ENCODE measurements at places on chromosomes 3 and 15.

DNA sequence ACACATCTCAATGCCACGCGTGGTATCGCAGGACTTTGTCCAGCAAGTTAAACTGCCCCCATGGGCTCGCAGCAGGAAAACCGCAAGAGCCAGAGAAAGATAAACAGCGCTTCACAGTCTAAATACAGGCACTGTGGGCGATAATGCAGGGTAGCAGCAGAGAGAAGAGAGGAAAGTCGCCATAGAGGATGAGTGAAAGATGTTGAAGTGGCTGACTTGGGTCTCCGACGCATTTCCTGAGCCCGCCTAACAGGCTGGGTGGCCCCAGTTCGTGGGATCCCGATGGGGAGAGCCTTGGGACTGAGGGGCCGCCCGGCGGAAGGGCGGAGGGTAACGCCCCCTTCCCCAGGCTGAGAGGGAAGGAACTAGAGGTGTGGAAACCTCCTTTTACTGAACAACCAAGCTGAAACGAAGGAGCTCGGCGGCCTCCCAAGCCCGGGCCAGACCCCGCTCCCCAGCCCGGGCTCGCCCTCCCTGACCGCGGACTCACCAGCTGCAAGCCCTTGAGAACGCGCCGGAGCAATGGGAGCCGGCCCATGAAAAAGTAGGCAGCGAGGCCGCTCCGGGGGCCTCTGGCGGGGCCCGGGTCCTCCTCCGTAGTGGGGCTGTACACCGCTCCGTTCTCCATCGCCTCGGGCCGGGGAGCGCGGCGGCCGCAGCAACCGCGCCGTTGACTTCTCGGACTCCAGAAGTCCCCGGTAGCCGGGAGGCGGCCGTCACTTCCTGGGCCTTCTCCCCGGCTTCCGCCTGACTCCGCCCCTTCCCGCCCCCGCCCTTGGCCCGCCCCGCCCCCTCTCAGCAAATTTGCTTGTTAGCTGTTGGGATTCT lies at the start of gene CMTM6:
CMTM6 (minus strand) TSS at position 735 of the 828 bp plus-strand sequence; CDS start at position 628, 107 bp downstream.
- peak; percentile 79 for DNase-seq

GRCh38 chr15:37818152-37818677 lies 116.2 kb upstream of the TMCO5A start:
- DNase-seq = no peak

- no peak for DNase-seq
These were observed 92.2 kb upstream of the TNFAIP8L3 start for GRCh38 chr15:51186891-51187290.

DNA sequence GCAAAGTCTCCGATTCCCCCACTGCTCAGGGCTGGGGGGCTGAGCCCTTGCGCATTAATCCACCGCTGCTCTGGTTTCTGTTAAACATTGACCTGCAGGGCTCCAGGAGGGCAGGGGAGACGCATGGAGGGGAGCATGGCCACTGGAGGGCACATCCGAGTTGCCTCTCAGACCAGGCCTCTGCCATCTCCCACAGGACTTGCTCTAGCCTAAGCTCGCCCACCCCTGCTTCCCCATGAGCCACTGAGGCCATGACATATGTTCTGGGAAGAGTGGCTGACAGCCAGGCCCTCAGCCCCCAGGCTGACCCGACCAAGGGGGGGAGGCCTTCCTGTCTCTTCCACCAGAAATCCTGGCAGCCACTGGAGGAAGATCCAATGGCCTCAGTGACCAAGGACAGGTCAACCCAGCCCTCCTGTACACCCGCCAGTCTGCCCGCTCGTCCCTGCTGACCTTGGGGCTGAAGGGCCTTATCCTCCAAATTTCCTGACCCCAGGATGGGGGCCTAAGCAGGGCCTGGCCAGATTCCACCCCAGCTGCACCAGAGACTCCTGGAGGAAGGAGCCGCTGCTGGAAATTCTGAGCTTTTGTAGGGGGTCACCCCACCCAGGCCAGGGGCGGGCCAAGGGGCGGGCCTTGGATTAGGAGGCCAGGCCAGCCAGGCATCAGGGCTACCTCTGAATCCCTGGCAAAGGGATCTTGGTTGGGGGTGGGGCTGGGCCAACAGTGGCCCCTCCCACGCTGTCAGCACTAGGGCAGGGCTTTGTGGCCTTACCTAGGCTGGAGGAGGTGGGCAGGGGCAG lies at the start of gene HYAL1:
HYAL1 (minus strand) TSS at position 562 of the 803 bp plus-strand sequence. CDS start 618 bp downstream, outside the sequence.
- no peak for DNase-seq

GRCh38 chr3:25558796-25559195 lies 105.9 kb downstream of the TOP2B start:
- DNase-seq = no peak

GRCh38 chr3:15797642-15798303 lies at the start of gene ANKRD28:
Gene ANKRD28 (minus strand): TSS chr3:15797979. CDS start chr3:15796521, 1,458 bp downstream.
- peak; percentile 90 for DNase-seq

GRCh38 chr3:35659768-35660167 lies 20.4 kb downstream of the ARPP21 start:
- DNase-seq = no peak

DNA sequence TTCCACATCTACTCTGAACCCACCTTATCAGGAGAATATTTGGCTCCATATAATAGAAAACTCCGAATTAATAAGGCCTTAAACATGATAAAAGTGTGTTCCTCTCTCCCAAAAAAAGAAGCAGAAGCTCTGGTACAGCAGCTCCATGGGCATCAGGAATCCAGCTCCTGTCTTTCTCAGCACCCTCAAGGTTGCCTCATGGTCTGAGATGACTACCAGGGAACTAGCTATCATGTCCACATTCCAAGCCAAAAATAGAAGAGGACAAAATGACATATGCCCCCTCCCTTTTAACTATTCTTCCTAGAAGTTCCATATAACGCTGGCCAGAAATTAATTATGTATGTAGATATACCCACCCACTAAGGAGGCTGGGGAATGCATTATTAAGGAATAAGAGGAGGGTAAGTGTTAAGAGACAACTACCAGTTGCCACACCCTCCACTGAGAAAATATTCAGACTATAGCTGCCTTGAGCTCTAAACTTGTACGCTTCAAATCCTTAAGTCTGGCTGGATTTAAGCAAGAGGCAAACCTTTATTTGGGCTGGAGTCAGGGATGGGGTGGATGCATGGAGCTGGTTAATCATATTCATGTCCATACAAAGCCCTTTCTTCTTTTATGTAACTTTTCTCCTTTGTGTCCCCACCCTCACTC lies 35.8 kb upstream of the CTDSPL start:
- no peak for DNase-seq

DNA sequence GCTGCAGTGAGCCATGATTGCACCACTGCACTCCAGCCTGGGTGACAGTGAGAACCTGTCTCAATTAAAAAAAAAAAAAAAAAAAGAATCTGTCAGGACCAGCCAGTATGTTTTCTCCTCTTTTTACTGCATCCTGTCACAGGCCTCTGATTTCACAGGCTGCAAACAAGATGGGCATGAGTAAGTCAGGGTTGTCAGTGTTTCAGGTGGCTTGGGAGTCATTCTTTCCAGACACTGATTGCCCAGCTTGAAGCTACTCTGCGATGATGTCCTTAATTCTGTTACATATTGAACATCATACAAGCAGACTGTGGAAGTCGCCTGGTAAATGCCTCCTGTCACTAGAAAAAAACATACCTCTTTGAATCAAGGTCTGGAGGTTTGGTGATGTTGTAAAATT lies 18.8 kb downstream of the DIS3L start:
- no peak for DNase-seq

Data from KBM-7 (cell line).